ENCODE measurements at places on chromosomes 4 and X.

- DNase-seq = no peak
Measured at GRCh38 chrX:10502961-10503360, 117.4 kb downstream of the MID1 start.

GRCh38 chrX:153400146-153401132, 711 bp downstream of the PNMA6E start:
- no peak for DNase-seq

GRCh38 chr4:102598762-102599374, 97.7 kb downstream of the NFKB1 start:
- peak; percentile 1 for DNase-seq

GRCh38 chr4:90443231-90443630, 316.0 kb downstream of the CCSER1 start:
- no peak for DNase-seq

DNA sequence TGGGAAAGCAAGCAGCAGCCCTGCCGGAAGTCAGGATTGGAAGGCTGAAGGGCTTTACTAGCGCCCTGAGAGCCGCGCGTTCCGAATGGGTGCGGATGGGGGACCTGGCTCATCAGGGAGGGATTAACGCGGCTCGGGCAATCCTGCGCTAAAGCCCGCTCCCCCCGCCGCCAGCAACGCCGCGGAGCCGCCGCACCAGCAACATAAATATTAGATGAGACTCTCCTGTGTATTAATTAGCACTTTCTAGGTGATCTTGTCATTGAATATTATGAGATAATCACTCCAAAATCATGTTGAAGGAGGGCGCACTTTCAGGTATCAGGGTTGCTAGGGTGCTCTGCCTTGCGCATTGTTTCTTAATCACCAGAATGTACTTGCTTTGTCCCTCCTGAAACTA, 357.2 kb upstream of the FAM241A start:
- no peak for DNase-seq

DNA sequence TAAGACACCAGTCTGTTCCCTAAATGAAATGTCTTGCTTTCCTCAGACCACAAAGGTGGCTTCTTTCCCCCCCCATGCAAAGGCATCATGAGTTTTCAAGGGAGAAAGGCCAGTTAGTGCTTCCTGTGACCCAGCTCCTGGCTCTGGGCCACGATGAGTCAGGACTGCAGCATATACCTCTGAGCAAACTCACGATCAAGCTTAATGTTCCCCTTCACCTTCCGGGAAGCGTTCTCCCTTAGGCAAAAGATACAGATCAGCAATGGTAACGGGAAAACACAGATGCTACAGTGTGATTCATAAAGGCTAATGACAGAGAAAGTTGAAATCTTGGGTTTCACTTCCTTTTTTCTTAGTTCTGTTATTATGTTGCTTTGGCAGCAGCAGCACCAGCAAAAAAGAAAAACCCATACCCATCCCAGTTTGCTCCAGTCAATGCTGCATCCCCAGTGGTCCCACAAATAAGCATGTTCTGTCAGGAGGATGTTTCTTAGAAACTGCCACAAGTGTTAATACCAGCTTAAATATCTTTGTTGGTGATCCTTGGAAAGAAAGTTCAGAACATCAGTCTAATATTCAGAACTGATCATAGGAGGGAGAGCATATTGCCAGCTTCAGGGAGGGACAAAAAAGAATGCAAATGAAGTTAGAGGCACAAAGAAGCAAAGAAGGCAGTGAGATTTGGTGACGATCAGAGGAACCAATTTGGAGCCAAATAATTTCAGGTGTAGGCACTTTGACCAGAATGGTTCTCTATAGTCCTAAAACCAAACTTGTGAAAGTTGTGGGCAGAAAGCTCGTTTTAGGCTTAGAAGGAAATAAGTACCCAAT, 41.2 kb downstream of the LONRF3 start:
- DNase-seq = peak; percentile 54

DNA sequence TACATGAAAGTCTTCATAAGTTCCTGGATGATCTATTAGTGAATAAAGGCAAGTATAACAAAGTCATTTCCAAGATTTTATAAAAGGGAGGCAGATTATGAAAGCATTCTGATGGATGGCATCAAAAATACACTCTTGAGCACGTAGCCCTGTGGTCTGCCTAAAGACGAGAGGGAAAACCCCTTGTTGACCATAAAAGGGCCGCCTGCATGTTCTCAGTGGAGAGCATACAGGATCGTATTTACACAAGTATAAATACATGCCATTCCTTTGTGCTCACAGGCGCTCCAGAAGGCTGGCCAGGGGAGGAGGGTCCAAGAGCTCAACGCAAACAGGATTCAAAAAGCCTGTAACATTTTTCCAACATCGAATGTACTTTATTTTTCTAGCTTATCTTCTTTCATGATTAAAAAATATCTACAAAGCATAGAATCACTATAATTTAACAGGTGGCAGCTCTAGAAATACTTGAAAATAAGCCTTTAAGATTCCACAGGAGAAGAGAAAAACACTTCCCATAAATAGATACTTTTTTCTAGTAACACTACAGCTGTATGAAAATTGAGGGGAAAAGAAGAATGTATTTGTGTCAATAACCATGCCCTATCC, 29.6 kb downstream of the PDGFC start:
- DNase-seq = peak; percentile 96

- no peak for DNase-seq
Measured at GRCh38 chr4:8130346-8131066, 28.1 kb downstream of the ABLIM2 start.

DNA sequence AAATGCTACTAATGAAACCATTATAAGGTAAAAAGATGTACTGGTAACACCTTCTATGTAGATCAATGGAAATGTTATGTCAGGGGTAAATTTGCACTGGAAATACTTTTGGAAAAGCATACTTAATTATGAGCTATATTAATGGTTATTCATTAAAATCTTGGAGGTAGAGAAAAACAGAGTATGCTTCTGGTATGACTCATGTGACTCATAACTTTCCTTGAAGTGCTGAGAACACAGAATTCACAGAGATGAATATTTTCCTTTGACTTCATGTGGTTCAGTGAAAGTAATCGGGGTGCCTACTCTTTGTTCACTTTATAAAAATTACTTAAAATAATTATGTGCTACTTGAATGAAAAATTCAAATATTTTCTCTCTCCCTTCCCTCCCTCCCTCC, 254.2 kb downstream of the KCTD8 start:
- DNase-seq = no peak

DNA sequence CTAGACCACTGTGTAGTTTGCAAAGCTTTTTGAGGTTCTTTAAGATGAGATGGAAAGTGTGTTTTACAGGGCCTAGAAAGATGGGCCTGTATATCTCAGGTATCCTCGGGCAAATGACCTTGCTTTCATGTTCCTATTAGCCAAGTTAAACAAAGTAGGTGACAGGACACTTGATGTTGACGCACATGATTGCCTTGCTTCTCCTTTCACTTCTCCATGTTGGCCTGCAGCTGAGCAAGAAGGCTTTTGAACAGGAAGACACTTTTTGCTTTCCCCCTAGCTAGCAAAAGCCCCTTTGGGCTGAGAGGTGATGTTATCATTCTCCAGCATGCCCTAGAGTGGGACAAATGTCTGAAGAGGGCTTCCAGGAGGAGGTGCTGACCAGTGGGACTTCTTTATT, 202.1 kb downstream of the GPC3 start:
- no peak for DNase-seq

- peak; percentile 37 for DNase-seq
Measured at GRCh38 chr4:98577956-98578355, 80.5 kb downstream of the TSPAN5 start.

Data from fibroblast of skin of abdomen (primary cell).